CD4-positive, alpha-beta T cell treated with Interleukin-6 at 100 ng/mL for 8 hours (primary cell): ENCODE measurements at places on chromosomes 2 and 18.

DNA sequence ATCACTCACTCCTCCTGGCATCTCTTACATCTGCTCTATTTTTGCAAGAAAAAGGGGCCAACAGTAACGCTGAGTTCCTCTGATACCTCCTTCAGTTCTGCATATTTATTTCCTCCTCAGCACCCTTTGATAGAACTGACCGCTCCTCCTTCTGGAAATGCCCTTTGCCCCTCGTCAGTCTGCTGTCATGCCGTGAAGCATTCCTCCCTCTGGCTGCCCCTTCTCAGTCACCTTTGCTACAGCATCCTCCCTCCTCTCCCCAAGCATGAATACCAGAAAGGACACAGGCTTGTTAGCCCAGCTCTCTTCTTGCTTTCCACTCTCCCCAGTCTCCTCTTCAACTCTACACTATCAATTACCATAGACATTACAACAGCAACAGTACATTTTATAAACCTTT, 135.4 kb downstream of the NBAS start:
- no peak for DNase-seq

DNA sequence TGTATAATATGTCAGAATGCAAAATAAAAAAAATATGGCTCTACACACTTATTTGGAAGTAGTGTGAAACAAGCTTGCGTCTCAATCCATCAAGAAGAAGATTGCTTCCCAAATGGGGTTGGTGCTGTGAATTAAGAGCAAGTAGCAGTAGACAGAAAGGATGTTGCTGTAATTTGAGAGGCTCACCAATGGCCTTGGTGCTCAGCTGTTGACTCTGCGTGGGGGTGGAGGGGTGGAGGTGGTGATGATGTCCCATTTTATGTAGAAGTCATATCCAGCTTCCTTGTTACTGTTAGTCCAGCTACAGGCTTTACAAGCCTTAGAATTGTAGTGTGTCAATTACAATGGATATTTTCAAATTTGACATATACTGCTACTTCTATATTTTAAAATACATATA, 223.4 kb upstream of the RND3 start:
- DNase-seq, result no peak

DNA sequence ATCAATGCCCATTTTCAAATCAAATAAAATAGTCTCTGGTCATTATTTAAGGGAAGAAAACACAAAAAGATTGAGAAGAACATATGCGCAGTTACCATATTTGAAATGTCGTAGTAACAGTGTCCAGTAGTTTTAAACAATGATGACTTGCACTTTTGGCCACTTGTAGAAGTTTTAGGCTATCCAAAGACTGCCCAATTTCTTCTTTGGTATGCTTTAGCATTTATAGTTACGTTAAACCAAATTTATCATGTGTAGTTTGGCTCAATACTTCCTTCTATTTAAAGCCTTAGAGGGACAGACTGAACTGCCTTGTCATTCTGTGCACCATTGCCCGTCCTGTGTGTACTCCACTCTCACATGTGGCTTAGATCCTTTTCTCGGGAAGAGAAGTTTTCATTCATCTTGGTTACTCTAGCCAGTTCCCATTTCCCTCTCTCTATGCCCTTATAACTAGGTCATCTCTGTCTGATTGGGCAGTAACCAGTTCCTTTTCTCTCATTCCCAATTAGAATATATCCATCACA, 84.8 kb upstream of the TTN start:
- DNase-seq, result no peak

DNA sequence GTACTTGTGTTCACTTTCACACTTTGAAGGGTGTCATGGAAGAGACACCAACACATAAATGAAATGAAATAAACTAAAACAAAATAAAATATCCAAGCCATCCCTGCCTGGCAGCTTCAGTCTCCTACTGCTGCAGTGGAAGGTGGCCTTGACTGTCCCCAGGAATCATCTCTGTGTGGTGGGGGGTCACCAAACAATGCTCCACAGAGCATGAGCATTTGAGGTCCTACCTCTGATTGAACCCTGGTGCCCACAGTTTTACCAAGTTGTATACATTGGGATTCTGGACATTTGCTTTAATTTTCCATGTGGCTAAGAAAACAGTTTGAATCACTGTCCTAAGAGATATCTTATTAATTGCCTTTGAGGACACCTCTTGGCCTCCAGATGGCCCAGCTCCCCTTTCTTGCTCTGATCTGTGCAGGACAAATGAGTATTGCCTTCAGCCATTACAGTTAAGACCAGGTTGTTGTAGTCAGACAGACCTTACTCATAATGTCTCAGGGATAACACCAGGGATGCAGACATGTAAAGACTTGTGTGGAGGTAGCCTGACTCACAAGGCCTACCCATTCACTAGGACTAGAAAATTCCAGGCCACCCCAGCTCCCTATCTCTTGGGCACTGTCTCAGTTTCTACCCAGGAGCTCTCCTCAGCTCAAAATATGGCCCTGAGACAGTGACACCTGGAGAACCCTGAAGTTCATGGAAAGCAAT, 195.0 kb downstream of the MYCN start:
- DNase-seq, result no peak

GRCh38 chr2:129253461-129253812, 726.0 kb upstream of the RAB6C start:
- no peak for DNase-seq

GRCh38 chr18:10124071-10124470, 210.3 kb downstream of the VAPA start:
- DNase-seq, result no peak

- DNase-seq, result no peak
Observed at GRCh38 chr2:172108587-172108930, 5.9 kb upstream of the DLX2 start.

DNA sequence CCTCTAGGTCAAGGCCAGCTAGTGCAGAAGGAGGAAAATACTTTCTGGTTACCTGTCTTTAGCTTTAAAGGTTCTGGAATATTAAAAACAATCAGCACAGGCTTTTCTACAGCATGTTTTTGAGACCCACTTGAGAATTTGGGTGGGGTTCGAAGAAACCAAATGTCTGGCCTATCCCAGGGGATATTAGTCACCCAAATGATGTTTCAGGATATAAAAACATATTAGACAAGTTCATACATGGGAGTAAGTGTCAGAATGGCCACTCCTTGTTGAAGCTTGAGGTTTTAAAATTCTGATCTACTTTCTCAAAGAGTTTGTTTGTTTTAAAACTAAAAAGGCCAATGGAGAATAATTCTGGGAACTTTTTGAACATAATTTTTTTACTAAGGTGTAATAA, 158.6 kb upstream of the DLX2 start:
- no peak for DNase-seq

DNA sequence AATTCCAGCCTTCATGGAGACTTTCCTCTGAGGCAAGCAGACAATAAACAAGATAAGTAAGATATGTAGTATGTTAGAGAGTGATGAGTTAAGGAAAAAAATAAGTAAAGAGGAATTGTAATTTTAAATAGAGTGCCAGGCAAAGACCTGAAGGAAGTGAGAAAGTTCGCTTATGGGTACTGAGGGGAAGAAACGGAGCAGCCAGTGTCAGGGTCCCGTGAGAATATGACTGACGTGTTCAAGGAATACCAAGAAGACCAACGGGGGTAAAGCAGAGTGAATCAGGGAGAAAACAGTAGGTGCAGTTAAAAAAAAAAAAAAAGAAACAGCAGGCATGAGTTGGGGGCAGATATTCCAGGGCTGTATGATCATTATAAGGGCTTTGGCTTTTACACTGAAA, 45.1 kb downstream of the ARHGEF33 start:
- no peak for DNase-seq

- no peak for DNase-seq
Observed at GRCh38 chr2:222232839-222233238, 66.0 kb downstream of the PAX3 start.

DNA sequence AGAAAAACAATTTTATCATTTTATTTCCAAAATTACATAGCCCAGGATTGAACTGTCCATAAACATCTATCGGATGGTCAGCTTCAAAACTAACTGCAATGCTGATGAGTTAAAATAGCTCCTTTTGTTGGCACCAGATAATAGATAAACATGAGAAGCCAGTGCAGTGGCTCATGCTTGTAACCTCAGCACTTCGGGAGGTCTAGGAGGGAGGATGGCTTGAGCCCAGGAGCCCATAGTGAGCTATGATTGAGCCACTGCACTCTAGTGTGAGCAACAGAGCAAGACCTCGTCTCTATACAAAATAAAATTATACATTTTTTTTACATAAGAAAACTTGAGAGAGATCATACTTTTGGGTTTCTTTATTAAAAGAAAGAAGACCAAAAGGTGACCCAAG, 34.6 kb upstream of the IMPA2 start:
- no peak for DNase-seq

- DNase-seq, result no peak
Observed at GRCh38 chr18:79485788-79486355, 90.1 kb downstream of the NFATC1 start.

- no peak for DNase-seq
Observed at GRCh38 chr2:158905784-158906183, 62.7 kb upstream of the TANC1 start.

DNA sequence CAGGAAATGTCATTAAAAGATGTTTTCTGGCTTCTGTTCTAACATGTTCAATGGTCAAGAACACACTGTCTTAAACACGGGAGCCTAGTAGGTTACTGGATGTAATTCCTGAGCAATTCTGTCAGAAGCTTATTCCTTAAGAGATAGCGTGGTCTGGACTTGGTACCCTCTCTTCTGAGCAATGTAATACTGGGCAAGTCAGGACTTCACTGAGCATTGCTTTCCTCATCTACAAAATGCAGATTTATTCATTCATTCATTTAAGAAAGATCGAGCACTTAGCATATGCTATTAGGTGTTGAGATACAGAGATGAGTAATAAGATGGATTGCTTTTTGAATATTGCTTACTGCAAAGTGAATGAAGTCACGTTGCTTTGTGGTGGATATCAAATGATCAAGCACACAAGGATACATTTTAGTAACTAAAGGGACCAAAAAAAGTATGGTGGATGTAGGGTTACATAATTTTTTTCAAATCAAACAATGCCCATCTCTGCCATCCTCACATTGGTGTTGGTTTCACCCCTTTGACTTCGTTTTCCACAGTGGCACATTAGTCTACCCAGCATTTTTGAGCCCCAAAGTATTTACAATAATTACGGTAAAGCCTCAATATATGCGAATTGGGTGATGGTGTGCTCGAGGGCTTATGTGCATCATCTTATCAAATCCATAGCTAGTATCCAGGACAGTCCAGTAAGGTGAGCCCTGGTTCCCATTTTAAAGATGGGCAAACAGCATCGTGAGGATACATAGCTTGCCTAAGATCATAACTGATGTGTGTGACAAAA, 65.3 kb downstream of the ZC3H6 start:
- DNase-seq, result no peak

DNA sequence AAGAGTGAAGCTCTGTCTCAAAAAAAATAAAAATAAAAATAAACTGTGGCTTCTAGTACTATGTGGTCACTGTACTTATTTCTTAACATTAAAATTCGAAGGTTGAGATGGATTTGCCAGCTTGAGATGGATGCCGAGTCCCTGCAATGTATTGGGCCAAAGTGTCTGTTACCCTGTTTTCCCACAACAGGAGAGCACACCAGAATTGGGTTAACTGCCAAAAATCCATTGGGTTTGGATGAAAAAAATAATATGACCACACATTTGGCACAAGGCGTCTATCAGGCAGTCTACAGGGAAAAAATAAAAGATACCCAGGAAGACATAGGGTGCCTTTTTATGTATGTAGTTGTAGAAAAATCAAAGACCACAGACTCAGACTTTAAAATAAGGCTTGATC, 19.2 kb upstream of the MAPRE3 start:
- DNase-seq, result no peak

GRCh38 chr2:127182626-127183458, 37.3 kb downstream of the CYP27C1 start:
- DNase-seq, result no peak

DNA sequence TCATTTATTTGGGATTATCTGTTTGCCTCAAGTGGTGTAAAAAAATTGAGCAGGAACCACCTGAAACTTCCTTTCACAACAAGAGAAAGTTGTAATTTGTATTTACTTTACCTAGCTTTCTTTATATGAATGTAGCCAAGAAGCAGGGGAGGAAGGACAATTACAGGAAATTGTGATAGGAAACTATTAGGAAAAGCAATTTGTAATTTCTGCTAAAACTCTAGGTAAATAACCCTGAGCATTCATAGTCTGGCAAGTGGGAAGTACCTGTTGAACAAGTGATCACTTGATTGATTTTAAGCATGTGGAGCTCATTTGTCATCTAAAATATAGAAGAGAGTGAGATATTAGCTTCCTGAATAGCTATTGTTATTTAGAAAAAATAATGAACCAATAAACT, 5.0 kb downstream of the TFPI start:
- DNase-seq, result no peak

- DNase-seq, result no peak
Observed at GRCh38 chr2:168380500-168380899, 75.6 kb upstream of the CERS6 start.

DNA sequence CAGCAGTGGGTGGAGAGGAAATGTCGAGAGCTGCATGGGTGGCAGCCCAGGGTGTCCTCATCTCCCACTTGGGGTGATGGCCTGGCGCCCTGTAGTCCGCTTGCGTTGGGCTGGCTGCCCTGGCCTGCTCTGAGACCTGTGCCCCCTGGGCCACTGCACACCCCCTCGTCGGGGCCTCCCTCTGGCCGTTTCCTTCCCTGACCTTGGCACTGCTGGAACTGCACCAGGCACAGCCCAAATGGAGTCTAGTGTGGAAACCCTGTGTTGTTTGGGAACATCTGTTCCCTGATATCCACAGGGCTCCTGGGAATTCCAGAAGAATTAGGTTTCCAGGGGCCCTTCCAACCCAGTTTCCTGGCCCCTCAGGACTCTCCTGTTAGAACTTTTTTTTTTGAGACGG, 13.9 kb downstream of the EFHD1 start:
- no peak for DNase-seq

DNA sequence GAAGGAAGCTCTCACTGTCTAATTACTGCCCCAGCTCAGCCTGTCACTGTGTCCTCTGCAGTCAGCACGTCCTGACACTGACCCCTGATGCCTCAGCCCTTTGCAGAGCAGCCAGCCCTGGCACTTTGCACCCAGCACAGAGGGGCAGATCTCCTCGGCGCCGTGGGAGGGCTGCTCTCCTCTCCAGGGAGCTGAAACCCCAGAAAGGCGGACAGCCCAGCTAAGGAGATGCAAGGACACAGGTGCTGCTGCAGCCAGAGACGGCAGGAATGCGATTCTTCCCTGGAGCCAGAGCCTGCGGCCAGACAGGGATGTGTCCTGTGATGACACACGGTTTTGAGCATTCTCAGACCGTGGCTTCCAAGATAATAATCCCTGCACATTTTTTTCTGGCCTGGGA, 34.5 kb upstream of the SIX3 start:
- DNase-seq, result no peak

DNA sequence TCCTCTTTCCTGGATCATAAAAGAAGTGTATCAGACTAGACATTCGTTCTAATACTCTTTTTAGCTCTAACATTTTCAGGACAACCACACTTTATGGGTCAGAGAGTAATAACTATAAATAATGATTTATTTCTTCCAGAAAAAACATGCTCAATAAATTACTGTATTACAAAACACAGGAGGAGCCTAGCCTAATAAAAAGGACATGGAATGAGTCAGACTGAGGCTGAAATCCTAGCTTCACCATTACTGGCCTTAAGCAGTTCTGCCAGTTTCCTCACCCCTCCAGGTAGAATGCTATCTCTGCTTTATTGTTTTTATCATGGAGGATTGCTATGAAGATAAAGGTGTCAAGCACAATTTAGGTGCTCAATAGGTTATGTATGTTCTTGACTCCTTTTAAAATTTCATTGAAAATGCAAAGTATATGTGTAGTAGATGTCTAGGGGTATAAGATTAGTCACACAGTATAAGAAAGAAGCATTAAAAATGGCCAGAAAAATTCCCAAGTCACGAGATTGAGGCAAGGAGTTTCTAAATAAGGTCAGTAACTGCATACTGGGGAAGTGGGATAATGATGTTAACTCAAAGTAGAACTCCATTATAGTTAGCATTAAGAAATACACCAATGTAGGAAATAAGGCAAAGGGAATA, 105.5 kb upstream of the NEUROD1 start:
- DNase-seq, result no peak
